Activated CD4-positive, alpha-beta T cell treated with anti-CD3 and anti-CD28 coated beads, Interleukin-2, amount 10 ng/mL, durations not matched to agents 7 days and 5 days (primary cell): ENCODE measurements at places on chromosomes 2 and 18.

DNA sequence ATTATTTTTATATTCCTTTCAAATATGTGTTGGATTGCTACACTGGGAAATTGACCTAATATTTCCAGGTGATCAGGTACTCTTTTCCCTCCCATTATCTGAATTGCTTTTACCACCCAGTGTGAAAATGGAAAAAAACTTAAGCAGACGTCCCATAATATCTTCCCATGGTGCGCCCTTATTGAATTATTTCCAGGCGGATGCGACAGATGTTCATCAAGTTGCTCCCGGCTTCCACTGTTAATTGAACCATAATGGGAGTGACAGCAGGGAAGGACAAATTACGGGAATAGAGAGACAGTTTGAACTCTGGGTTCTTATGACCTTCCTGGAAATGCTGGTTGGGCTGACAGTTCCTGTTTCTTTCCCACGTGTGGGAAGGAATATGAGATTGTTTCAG is 93.3 kb downstream of the THSD7B start:
- DNase-seq, result no peak

GRCh38 chr2:241000831-241001321 is 2.5 kb downstream of the SNED1 start:
- DNase-seq, result no peak

GRCh38 chr18:2978661-2979106 is 34.3 kb downstream of the LPIN2 start:
- DNase-seq, result no peak

DNA sequence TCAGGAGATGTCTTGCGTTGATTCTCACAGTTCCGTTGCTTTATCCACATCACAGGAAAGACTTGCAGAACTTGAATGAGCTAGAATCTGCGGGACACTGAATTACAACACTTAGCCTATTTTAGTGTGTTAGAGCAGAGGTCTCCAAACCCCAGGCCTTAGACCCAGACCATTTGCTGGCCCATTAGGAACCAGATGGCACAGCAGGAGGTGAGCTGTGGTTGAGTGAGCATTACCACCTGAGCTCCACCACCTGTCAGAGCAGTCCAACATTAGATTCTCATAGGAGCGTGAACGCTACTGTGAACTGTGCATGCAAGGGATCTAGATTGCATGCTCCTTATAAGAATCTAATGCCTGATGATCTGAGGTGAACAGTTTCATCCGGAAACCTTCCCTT is 3.8 kb downstream of the MRPL30 start:
- no peak for DNase-seq

DNA sequence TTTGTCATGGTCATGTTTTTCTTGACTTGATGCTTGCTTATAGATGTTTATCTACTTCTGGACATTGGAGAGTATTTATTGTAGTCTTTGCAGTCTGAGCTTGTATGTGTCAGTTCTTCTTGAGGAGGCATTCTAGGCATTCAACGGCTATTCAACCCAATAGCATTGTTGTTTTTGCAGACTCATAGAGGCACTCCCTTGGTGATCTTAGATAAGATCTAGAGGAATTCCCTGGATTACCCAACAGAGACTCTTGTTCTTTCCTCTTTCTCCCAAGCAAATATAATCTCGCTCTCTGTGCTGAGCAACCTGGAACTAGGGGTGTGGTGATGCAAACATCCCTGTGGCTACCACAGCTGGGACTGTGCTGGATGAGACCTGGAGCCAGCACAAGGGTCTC is 40.4 kb downstream of the SYT4 start:
- DNase-seq, result no peak

- DNase-seq, result no peak
Observed at GRCh38 chr2:213551526-213551925, 267.3 kb downstream of the SPAG16 start.

- DNase-seq, result no peak
Observed at GRCh38 chr18:13120983-13121441, 97.5 kb upstream of the LDLRAD4 start.

DNA sequence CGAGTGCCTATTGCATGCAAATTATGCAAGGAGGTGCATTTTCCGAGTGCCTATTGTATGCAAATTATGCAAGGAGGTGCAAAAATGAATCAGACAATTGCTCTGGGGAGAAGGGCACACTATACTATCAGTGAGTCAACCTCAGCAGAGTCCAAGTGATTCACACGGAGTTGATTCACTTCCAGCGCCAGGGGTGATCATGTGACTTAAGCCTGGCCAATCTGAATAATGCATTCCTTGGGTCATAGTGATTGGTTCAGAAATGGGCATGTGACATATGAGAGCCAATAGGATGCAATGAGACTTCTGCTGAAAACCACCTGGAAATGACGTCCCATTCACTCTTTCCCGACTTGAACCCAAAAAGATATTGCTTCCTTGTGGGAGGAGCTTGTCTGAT is 152.2 kb downstream of the DAW1 start:
- DNase-seq, result no peak

DNA sequence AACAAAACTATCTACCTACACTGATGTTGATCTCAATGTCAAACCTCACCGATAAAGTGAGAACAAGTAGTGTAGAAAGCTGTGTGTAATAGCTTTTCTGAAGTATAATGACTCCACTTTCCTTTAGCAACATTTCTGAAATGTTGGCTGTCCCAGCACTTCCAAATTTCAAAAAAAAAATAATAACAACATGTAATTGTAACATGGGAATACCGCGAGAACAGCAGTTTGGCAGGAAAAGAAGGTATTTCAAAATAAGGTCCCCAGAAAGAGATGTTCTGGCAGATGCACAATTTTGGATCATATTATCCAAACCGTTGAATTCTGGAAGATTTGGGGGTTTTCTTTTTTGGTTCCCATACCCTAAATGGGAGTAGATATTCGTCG is 352.0 kb downstream of the ARHGAP15 start:
- no peak for DNase-seq

DNA sequence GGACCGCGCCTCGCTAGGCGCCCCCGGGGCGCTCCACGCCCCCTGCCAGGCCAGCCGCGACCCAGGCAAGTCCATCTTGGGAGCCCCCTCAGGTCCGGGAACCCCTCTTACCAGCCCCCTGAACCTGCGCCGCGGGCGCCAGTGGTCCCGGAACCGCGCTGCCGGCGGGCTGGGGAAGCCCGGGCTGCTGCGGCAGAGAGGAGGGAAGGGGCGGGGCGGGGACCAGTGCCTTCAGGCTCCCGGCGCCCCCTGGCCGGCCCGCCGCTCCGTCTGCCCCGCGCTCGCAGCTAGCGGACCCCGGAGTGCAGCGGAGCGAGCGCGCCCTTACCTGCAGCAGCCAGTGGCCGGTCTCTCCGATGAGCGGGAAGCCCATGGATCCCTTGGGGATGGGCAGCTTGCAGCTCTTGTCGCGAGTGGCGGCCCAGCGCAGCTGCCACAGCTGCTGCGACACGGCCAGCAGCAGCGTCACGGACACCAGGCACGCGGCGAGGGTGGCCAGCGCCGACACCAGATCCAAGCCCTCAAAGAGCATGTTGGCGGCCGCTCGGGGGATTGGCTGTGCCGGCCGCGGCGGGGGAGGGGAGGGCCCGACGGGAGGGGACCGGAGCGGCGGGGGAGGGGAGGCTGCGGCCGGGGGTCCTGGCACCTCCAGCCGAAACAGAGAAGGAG is at the start of gene CYP26B1:
Gene CYP26B1, minus strand, starts transcription at position 560 of the 669 bp plus-strand sequence. Its CDS starts 28 bp downstream, at position 532.
- no peak for DNase-seq

GRCh38 chr2:39649511-39649910 is 16.2 kb upstream of the TMEM178A start:
- no peak for DNase-seq

DNA sequence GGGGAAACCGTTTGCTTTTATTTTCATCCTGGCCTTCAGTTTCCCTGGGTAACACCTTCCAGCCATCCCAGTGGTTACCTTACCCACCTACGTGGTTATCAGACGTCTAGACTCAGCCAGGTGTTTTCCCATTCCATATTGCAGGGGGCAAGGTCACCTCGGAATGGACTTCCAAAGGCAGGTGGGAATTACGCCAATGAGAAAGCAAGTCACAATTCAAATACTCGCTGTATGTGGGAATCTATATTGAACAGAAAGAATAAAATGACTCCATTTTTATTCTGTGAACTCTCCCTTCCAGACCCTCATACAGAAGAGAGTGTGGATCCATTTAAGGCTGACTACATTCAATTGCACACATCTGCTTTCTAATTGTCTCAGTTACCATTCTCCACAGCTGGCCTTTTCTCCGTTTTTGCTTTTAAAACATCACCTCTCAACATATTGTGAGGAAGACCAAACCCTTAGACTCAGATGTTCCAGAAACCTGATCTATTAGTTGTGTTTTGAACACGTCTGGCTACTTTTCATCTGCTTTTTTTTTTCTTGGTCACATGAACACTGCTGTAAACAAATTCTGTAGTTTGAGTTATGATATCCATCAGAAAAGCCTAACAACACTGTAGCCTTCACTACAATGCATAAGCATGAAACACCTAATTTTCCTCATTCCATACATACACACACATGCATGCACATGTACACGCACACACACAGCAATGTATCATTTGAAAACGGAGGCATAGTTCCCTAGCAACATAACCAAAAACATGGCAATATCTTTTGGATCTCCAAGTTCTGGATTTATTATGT is 59.8 kb downstream of the BCL2 start:
- DNase-seq, result no peak

- no peak for DNase-seq
Observed at GRCh38 chr2:111665011-111665410, 219.0 kb downstream of the ANAPC1 start.

- no peak for DNase-seq
Observed at GRCh38 chr2:119739580-119740255, 20.0 kb upstream of the PTPN4 start.

GRCh38 chr2:60154142-60154541 is 399.3 kb downstream of the BCL11A start:
- no peak for DNase-seq

DNA sequence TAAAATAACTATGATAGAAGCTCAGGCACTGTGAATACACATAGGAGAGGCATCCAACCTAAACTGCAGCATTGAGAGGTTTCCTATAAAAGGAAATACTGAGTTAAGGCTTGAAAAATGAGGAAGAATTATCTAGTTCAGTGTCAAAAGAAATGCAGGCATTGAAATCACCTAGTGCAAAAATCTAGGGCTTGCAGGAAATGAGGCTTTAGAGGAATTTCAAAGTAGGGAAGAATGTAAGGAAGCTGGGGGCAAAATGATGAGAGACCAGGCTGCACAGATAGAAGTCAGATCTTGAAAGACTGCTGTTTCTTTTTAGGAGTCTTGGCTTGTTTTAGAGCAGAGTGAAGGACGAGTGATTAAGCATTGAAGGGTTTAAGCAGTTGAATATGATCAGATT is 28.1 kb upstream of the SCYGR2 start:
- DNase-seq, result no peak

- no peak for DNase-seq
Observed at GRCh38 chr2:3105814-3106569, 271.6 kb downstream of the EIPR1 start.

GRCh38 chr18:57784034-57784800 is 18.9 kb downstream of the ATP8B1 start:
- DNase-seq, result no peak

- no peak for DNase-seq
Observed at GRCh38 chr18:77164763-77165485, 32.3 kb upstream of the MBP start.

DNA sequence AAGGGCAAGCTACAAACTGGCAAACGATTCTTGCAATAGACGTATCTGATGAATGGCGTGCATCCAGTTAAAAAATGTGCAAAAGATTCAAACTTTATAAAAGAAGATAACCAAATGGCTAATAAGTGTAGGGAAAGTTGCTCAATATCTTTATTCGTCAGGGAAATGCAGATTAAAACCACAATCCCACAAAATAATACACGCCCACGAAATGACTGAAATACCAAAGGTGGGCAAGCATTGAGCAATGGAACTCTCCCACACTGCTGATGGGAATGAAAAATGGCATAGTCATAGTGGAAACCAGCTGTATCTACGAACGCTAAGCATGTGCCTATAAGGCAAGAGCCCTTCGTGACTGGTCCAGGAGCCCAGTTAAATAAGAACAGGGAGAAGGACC is 168.6 kb upstream of the SIX2 start:
- no peak for DNase-seq

DNA sequence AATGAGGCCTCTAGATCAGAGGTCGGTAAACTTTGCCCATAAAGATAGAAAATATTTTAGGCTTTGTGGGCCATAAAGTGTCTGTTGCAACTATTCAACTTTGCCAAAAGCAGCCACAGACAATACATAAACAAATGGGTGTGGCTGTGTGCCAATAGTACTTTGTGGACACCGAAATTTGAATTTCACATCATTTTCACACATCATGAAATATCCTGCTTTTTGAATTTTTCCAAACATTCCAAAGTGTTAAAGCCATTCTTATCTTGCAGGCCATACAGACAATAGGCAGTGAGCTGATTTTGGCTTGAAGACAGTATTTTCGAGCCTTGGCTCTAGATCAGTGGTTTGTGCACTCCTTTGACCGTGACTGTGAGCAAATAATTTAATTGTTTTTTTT is 51.1 kb upstream of the EPC2 start:
- no peak for DNase-seq

DNA sequence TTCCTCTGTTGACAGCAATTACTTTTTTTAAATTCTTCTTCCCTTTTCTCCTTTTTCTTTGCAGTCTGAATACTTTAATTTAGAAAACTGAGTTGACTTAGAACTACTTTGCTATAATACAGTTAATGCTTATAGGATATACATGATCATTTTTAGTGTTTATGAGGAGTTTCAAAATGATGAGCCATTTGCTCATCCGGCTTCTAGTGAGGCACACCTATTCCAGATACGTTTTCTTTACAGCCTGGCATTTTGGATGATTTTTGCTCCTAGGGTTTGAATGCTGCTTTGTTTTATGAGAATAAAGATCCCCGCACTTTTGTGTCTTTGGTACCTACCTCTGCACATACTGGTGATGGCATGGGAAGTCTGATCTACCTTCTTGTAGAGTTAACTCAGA is 52.8 kb downstream of the EIF5B start:
- no peak for DNase-seq

GRCh38 chr18:11925800-11926481 is 17.8 kb upstream of the MPPE1 start:
- DNase-seq, result no peak

DNA sequence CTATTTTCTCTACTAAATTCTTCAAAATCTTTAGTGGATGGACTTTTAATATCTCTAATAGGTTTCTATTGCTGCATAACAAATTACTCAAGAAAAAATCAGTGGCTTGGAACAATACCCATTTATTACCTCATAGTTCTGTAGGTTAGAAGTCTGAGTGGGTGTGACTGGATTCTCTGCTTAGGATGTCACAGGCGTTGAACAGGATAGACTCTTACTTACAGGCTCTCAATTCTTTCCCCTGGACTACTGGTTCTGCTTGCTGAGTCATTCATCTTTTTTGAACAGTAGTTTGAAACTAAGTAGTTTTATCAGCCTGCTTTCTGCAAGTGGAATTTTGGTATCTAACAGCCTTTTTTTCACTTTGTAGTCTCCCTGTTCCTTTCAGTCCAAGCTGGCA is 265.4 kb downstream of the ZNF385B start:
- DNase-seq, result no peak
